ENCODE measurements at places on chromosomes 13 and 19.

DNA sequence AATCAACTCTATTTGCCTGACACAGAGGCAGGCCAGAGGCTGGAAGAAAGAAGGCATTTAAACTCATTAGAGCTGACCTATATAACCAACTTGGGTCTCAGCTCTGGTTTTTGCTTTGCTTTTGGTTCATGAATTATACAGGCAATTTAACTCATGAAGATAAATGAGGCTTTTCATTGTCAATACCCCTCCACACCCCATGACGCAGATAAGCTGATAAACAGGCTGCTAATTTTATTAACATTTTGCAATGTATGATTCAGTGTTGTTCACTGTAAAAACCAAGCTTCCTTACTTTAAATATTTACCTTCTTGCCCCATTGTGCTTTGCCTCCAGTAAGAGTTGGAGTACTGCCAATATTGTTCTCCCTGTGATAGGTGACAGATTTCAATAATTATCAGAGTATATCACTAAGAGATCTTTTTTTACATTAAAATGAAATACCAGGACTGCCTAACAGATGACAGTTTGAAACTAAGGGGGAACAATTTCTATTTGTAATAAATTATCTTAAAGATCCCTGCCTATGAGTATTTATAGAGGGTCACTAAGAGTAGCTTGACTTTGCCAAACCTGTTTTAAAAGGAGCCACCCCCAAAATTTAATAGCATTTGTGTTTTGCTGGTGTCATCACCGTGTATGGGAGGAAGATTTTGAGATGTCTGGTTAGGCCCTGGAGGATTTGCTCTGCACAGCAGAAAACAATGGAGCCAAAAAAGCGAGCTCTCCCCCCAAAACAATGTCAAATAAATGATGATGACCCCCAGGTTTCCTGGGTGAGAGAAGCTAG is 472.7 kb upstream of the NBEA start:
- no peak for DNase-seq

GRCh38 chr13:113350065-113350937 is 13.6 kb downstream of the GRTP1 start:
- no peak for DNase-seq

DNA sequence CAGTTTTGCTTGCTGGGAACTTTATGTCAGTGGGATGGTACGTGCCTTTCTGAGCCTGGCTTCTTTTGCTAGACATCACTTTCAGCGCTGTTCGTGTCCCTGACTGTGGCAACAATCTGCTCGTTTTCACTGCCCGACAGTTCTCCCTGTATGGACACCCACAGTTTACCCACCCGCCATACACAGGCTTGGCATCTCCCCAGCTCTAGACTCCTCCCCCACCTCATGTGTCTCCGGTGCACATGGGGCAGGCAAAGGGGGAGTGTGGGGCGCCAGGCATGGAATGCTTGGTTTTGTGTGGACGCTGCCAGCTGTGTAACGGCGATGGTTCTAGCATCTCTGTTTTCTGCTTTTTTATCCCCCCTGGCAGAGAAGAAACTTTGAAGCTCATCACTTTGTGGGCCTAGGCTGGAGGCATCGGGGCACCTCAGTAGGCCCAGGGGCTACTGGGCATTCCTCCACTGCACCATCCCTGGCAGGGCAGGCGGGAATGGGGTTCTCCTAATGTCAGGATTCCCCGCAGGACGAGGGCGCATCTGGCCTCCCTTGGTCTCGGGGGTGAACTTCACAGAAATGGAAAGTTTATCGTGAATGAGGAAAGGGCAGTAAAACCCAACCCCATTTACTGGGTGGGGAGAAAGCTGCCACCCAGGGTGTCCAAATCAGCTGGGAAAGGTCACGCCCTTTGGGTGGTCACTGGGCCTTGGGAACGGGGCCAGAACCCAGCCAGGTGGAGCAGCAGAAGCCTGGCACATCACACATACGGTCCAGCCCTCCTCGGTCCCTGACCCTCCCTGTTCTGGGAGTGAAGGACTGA is 60.8 kb downstream of the CEBPG start:
- no peak for DNase-seq

DNA sequence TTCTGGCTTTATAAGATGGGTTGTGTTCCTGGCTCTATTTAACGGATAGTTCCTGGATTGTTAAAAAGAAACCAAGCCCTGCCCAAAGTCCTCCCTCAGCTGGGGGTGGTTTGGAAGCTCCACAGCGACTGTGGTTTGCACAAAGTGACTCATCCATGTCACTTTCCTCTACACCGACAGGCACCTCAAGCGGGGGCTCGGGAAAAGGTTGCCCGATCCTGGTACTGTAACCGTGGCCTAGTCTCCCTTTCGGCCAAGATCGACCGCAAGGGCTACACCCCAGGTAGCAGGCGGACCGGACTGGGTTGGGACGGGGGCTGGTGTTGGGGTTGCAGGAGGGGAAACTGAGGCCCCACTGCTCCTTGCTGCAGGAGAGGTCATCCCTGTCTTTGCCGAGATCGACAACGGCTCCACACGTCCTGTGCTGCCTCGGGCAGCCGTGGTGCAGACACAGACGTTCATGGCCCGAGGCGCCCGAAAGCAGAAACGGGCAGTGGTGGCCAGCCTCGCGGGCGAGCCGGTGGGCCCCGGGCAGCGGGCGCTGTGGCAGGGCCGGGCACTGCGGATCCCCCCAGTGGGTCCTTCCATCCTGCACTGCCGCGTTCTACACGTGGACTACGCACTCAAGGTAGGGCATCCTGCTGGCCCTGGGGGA is 1.6 kb downstream of the ARRDC2 start:
- no peak for DNase-seq

DNA sequence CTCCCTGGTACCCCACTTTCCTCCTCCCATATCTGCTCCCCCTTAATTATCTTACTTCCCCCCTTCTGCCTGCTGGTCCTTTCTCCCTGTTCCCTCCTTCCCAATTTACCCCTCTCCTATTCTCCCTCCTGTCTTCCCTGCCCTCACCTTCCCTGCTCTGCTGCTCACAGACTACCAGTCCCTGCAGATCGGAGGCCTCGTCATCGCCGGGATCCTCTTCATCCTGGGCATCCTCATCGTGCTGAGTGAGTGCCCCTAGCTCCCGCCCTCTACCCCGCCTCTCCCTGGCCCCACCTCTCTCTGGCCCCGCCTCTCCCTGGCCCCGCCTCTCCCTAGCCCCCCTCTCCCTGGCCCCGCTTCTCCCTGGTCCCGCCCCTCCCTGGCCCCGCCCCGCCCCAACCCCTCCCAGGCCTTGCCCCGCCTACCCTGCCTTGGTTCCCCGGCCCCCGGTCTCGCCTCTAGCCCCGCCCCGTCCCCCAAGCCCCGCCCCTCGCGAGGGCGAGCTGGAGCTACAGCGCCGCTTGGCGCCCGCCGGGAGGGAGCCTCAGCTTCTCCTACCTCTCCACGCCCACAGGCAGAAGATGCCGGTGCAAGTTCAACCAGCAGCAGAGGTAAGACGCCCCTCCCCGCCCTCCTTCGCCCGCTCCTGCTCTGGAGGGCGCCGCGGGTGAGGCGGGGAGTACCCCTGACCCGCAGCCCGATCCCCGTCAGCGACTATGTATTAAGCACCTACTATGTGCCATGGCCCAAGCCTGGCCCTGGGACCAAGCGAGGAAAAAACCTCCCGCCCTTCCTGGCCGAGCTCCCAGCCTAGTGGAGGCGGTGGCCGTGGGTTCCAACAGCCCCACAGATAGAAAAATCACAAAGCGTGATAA is 1.9 kb upstream of the FXYD7 start:
- peak; percentile 73 for DNase-seq

DNA sequence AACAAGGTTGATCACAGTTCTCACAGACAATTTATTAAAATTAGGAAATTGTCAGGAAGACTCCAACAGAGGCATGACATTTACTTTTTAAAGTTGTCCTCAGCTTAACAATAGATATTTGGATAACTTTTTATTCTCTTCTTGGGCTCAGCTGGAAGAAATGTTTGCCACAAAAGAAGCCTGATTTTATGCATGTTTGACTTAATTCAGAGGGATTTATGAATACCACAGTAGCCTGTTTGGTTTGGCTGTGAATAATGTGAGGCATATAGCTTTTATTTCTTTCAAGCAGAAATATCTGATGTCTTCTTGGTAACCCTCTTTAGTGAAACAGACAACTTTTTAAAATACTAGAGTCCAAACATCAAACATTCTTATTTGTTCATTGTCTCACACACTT is 1464.5 kb upstream of the SLC10A2 start:
- no peak for DNase-seq

DNA sequence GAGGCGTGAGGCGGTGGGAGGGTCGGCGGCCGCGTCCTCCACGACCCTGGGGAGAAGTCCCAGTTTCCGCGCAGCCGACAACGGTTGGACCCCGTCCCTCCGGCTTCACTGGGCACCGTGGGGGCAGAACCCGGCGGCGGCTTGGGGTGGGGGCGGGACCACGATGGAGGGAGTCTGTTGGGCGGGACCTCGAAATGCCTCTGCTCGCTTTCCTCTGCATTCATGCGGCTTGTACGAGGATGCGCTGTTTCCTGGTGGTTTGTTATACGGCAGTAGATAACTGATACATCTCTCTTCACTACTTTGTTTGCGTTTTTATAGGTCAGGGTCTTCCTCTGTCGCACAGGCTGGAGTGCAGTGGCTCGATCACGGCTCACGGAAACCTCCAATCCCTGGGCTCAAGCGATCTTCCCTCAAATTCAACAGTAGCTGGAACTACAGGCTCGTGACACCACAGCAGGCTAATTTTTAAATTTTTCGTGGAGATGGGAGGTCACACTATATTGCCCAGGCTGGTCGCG is 24.6 kb upstream of the ZNF846 start:
- no peak for DNase-seq

DNA sequence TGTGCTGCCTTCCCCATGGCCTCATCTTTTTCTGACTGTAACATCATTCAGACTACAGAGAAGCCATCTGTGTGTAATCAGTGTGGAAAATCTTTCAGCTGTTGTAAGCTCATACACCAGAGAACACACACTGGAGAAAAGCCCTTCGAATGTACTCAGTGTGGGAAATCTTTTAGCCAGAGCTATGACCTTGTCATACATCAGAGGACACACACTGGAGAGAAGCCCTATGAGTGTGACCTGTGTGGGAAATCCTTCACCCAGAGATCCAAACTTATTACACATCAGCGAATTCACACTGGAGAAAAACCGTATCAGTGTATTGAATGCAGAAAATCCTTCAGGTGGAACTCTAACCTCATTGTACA is 17.2 kb upstream of the ZNF8 start:
- DNase-seq: no peak

DNA sequence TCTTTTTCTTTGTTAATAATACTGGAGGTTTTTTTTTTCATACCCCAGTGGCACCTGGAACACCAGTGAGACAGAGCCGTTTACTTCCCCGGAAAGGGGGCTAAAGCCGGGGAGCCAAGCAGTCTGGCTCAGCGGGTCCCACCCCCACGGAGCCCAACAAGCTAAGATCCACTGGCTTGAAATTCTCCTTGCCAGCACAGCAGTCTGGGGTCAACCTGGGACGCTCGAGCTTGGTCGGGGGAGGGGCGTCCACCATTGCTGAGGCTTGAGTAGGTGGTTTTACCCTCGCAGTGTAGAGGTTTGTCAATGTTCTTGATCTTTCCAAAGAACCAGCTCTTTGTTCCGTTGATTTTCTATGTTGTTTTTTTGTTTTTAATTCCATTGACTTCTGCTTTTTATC is 94.6 kb upstream of the DIAPH3 start:
- no peak for DNase-seq

- no peak for DNase-seq
These were observed 437.0 kb downstream of the KLF12 start for GRCh38 chr13:73697166-73697565.
